Progenitor cell of endocrine pancreas (in vitro differentiated cells): ENCODE measurements at places on chromosomes 4 and X.

DNA sequence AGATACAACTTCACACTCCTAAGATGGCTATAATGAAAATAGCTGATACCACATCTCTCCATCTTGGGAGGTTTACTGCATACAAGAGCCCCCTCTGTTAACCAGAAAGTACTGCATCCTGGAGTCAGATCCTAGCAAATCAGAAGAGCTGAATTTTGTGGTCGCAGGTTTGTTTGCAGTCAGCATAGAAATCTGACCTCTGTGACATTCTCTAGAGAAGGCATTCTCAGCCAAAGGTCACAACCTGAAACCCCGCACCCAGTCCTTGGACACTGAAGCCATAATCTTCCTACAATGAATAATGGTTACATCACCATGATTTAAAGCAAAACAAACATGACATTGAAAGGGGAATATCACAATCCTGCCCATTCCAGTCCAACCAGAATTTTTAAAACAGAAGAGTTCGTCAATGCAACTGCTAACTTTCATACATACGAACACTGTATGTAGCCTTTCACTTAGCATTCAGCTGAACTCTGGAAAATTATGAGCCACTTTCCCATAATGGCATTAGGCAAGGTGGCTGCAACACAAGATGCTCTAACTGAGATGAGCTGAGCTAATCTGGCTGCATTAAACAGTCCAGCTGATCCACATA lies 17.6 kb downstream of the HS6ST2 start:
- H3K36me3 ChIP-seq: peaks cover 6% of the 10 kb centered on the region
- peaks cover 23% of the 10 kb centered on the region for H3K4me1 ChIP-seq
- H3K27me3 ChIP-seq: no peaks in the 10 kb centered on the region
- peak overlapping the region; percentile 92 for H3K27ac ChIP-seq

- no peaks in the 10 kb centered on the region for H3K27me3 ChIP-seq
- no peak for DNase-seq
- no peak overlapping the region for H3K4me3 ChIP-seq
- H3K36me3 ChIP-seq: no peaks in the 10 kb centered on the region
- H3K4me1 ChIP-seq: no peaks in the 10 kb centered on the region
Observed at GRCh38 chrX:99172958-99173357, 1237.1 kb downstream of the PCDH19 start.

GRCh38 chr4:15143551-15143950 lies 141.3 kb downstream of the CPEB2 start:
- no peaks in the 10 kb centered on the region for H3K36me3 ChIP-seq
- H3K27ac ChIP-seq: no peak overlapping the region
- no peak for DNase-seq
- H3K4me3 ChIP-seq: no peak overlapping the region
- H3K27me3 ChIP-seq: peaks cover 3% of the 10 kb centered on the region

GRCh38 chr4:123478859-123479345 lies 82.3 kb downstream of the SPRY1 start:
- H3K27me3 ChIP-seq: no peaks in the 10 kb centered on the region
- H3K4me3 ChIP-seq: peak overlapping the region; percentile 52
- H3K27ac ChIP-seq: peak overlapping the region; percentile 94

- H3K36me3 ChIP-seq: peaks cover 9% of the 10 kb centered on the region
- DNase-seq: no peak
- no peaks in the 10 kb centered on the region for H3K4me1 ChIP-seq
Observed at GRCh38 chr4:122246551-122246950, 94.4 kb downstream of the BLTP1 start.

- no peaks in the 10 kb centered on the region for H3K36me3 ChIP-seq
- no peaks in the 10 kb centered on the region for H3K4me1 ChIP-seq
- no peak overlapping the region for H3K27ac ChIP-seq
- H3K4me3 ChIP-seq: no peak overlapping the region
- no peaks in the 10 kb centered on the region for H3K27me3 ChIP-seq
Observed at GRCh38 chrX:40987413-40987812, 97.8 kb upstream of the USP9X start.

- H3K4me1 ChIP-seq: peaks cover 10% of the 10 kb centered on the region
- peaks cover 5% of the 10 kb centered on the region for H3K27me3 ChIP-seq
- no peak for DNase-seq
- no peaks in the 10 kb centered on the region for H3K36me3 ChIP-seq
Observed at GRCh38 chr4:2272026-2272827, 10.3 kb upstream of the MXD4 start.

- H3K4me1 ChIP-seq: no peaks in the 10 kb centered on the region
- H3K27ac ChIP-seq: no peak overlapping the region
- no peak overlapping the region for H3K4me3 ChIP-seq
- DNase-seq: no peak
- H3K27me3 ChIP-seq: peaks cover 17% of the 10 kb centered on the region
Observed at GRCh38 chrX:19130628-19131027, 8.4 kb upstream of the ADGRG2 start.

- H3K4me1 ChIP-seq: no peaks in the 10 kb centered on the region
- H3K36me3 ChIP-seq: peaks cover 2% of the 10 kb centered on the region
- H3K27me3 ChIP-seq: no peaks in the 10 kb centered on the region
- H3K27ac ChIP-seq: peak overlapping the region; percentile 99
Observed at GRCh38 chrX:55488593-55489313, 895 bp downstream of the USP51 start.

DNA sequence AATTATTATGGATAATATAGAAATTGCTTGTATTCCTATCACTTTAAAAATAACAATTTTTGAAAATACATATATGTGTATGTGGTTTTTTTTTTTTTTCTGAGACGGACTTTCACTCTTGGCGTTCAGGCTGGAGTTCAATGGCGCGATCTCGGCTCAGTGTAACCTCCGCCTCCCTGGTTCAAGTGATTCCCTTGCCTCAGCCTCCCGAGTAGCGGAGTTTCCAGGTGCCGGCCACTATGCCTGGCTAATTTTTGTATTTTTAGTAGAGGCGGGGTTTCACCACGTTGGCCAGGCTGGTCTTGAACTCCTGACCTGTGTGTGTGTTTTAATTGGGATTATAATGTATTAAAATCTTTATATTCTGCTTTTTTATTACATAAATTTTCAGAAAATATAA lies 97.9 kb upstream of the NUDT6 start:
- no peak overlapping the region for H3K4me3 ChIP-seq
- no peaks in the 10 kb centered on the region for H3K4me1 ChIP-seq
- DNase-seq: no peak
- H3K27me3 ChIP-seq: no peaks in the 10 kb centered on the region

GRCh38 chr4:158322109-158322508 lies 111.8 kb downstream of the TMEM144 start:
- H3K4me3 ChIP-seq: no peak overlapping the region
- DNase-seq: no peak
- H3K27ac ChIP-seq: no peak overlapping the region
- H3K4me1 ChIP-seq: no peaks in the 10 kb centered on the region
- H3K27me3 ChIP-seq: no peaks in the 10 kb centered on the region
- no peaks in the 10 kb centered on the region for H3K36me3 ChIP-seq

DNA sequence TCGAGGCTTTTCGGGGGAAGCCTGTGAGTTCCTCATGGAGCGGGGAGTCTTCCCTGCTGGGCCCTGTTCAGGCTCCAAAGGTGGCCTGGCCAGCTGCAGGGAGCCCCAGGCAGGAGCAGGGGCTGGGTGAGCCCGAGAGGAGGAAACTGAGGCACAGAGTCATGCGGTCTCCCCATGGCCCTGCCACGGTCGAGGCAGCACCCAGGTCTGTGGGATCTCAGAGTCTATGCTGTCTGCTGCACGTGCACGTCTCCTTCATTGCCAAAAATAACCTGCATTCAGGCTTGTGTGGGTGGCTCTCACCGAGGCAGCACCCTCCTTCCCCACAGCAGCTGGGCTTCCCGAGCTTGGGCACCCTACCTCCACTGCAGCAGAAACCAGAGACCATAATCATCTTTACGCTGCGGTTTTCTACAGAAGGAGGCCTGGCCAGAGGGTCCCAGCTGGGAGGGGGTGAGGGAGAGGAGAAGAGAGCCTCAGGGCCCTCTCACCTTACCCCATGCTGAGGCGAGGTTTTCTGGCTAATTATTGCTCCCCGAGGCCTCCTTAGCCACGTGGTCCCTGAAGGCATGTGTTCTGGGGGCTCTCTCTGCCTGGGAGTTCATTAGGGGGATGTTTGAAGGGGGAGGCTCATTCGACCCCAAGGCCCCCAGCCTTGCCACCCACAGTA lies 64.3 kb downstream of the CPZ start:
- H3K4me3 ChIP-seq: no peak overlapping the region
- peaks cover 32% of the 10 kb centered on the region for H3K27me3 ChIP-seq
- H3K27ac ChIP-seq: no peak overlapping the region
- peaks cover 2% of the 10 kb centered on the region for H3K4me1 ChIP-seq
- H3K36me3 ChIP-seq: no peaks in the 10 kb centered on the region
